ENCODE measurements at places on chromosomes 1 and 21.

DNA sequence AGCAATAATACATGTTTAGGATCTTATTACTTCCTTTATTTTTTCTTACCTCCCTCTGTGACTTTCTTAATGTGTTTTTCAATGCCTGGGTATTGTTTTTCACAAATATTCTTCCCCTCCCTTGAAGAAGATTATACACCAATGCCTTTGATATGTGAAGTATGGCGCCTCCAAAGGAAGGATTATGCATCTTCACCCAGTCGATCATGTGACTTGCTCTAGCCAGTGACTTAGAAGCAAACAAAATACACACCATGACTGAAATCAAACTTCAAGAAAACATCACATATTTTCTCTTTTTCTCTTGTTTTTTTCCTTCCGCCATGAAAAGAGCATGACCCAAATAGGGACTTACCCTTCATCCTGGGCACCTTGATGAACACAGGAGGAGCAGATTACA, 297.1 kb downstream of the NCAM2 start:
- DNase-seq = no peak

DNA sequence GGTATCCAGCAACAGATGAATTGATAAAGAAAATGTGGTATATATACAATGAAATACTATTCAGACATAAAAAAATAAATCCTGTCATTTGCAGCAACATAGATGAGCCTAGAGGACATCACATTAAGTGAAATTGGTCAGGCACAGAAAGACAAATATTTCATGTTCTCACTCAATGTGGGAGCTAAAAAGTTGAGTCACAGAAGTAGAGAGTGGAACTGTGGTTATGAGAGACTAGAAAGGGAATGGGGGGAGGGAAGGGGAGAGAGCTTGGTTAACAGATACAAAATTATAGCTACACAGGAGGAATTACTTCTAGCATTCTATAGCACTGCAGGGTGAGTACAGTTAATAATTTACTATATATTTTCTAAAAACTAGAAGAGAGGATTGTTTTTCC, 37.1 kb upstream of the SERPINC1 start:
- peak; percentile 40 for DNase-seq

GRCh38 chr21:39852021-39852721, 15.1 kb upstream of the PCP4 start:
- no peak for DNase-seq

DNA sequence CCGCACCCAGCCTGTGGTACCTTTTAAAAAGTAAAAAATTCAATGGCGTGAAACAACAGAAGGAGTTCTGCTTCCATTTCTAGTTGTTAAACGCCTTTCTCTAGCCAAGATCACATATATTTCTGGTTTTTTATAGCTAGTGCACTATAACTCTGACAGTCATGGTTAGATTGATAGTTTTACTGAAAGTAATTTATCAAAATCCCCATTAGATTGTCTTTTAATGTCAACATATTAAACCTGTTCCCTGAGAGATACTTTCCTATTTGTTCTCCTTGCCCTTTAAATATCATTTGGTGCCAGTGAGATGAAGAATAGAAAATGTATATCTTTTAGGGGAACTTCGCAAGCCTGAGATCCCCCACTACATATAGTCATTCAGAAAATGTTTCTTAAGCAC, 7.3 kb downstream of the SMAP2 start:
- DNase-seq = no peak

GRCh38 chr1:54110996-54111395, 41.8 kb downstream of the CDCP2 start:
- DNase-seq = no peak

- DNase-seq = no peak
Measured at GRCh38 chr21:43943512-43944077, 68.5 kb upstream of the TRAPPC10 start.

DNA sequence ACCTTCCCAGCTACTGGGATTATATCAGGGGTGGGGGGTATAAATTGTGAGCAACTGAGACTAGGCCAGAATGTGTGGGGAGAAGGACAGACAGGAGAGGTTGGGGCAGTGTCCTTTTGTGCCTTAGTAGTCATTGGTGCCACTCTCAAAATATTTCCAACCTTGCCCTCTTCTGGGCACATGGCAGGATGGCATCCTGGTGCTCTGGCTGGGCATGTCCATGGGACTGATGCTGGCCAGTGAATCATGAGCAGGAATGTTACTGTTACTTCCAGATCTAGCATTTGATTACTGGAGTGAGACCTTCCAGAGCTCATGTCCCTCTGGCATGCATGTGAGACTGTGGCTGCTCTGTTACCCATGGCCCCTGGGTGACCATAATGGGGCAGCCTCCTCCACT, 151.2 kb downstream of the MATN1 start:
- DNase-seq = peak; percentile 61

DNA sequence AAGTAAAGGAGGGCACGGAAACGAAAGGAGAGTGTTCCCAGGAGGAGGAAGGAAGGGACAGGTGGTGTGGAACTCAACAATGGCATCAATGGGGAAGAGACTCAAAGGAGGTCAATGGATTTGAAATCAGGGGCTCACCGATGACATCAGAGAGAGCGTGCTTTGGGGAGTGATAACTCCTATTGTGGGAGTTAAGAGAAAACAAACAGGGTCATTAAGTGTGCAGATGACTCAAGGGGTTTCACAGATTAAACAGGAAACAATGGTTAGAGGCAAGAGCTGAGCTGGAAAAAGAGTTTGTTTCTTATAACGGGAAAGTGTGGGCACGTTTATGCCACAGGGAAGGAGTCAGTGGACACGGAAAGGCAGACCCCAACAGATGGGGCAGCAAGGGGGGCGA, 629.1 kb downstream of the SMYD3 start:
- DNase-seq = no peak
